Activated CD8-positive, alpha-beta memory T cell treated with anti-CD3 and anti-CD28 coated beads for 4 hours (primary cell): ENCODE measurements at places on chromosomes 16 and 17.

DNA sequence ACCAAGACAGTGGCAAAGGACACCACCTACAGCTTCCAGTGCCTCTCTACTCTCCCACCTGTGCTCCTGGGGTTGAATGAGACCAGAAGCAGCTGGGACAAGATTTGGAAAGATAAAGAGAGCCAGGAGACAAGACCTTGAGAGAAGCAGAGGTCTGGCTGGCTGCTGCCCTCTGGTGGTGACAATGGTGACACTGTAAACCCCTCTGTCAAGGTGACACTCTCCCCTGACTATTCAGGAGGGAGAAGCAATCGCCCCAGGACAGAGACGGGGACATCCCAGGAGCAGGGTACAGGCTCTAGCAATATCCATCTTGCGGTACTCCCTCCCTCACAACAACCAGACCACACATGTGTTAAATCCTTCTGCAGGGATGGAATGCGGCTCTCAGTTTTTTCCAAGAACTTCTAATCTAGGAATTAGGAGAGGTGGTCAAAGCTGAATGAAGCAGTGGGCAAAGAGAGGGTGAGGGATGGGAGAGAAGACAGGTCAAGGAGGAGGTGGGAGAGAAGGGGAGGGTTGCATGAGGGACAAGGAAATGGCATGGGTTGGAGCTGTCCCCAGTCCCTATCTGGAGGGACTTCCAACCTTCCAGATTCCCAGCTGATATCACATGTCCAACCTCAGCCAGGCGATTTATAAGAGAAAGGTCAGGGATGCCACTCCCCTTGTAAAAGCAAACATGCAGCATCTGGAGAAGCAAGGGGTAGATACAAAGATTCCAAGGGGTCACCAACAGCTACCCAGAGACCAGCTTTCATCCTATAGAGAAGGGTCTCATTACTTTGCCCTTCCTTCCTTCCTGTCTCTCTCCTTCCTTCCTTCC lies 2.9 kb downstream of the PHOSPHO1 start:
- DNase-seq = peak; percentile 71

DNA sequence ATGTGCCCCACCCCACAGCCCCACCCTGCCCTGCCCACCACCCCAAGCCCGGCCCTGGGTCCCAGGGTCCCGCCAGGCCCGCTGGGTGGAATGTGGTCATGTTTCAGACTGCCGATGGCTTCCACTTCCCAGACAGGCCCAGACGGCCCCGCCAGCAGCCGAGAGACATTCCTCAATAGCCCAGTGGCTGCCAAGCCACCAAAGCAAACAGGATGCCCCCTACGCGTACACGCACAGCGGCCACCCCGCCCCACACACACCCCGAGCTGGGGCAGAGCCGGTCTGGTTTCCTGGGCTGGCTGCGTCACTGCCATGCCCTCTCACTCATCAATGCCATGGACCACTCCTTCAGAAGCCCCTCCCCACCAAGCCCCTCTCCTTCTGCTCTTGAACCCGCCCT lies 1.2 kb upstream of the KRT17 start:
- no peak for DNase-seq

DNA sequence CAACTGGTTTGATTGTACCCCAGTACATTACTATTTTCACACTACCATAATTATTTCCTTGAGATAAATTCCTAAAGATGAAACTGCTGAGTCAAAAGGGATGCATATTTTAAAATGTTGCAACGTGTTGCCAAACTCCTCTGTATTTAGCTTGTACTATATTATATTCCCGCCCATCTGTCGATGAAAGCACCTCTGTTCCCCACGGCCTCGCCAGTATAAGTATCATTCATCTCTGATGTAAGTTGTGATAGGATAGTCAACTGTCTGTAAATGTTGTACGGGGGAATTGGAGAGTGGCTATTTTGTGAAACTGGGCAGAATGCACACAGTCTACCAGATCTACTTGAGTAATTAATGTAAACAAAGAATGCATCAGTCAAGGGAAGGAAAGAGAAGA lies 47.7 kb upstream of the TNRC6A start:
- no peak for DNase-seq

- no peak for DNase-seq
Observed at GRCh38 chr17:51147650-51148049, 5.7 kb upstream of the NME1 start.

DNA sequence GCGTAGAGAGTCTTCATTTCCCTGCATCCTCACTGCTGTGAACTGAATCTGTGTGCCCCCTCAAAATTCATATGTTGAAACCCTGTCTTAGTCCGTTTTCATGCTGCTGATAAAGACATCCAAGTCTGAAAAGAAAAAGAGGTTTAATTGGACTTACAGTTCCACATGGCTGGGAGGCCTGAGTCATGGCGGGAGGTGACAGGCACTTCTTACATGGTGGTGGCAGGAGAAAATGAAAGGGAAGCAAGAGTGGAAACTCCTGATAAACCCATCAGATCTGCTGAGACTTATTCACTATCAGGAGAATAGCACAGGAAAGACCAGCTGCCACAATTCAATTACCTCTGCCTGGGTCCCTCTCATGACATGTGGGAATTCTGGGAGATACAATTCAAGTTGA lies 3.1 kb upstream of the CCDC42 start:
- DNase-seq = no peak

- no peak for DNase-seq
Observed at GRCh38 chr17:79600681-79601131, 10.1 kb downstream of the RBFOX3 start.

GRCh38 chr16:75264457-75264998 lies 13.1 kb upstream of the BCAR1 start:
- DNase-seq = no peak

DNA sequence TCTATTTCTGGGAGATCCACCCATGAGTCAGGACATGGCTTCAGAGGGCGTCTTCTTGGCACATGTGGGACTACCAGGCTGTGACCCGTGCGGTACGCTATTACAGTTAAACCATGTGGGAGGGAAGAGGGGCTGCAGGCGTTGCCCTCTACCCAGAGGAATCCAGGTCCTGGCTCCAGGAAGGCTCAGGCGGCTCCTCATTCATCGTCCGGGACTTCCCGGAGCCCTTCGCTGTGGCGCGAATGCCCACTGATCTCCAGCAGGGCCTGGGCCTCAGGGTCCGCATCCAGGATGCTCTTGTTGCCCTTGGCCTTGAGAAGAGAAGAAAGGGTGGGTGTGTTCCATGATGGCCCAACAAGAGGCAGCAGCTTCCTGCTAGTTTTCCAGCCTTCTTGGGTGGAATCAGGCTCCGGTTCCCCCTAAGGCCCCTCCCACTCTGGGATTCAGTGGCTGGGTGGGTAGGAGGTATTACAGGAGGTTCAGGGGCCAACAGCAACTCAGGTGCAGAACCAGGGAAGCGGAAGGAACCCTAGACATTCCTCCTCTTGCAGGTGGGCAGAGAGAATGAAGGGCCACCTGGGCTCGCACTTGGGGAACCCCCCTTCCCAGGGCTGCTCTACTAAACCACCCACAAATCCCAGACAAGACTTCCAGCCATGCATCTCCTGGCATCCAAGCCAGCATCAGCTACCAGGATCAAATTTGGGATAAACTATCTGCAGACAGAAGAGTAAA lies 24.6 kb downstream of the MEAK7 start:
- no peak for DNase-seq

- no peak for DNase-seq
Observed at GRCh38 chr16:20410121-20410723, 888 bp downstream of the ACSM5 start.

GRCh38 chr17:35546487-35546886 lies 9.0 kb upstream of the SLFN12L start:
- DNase-seq = no peak

GRCh38 chr17:1203111-1203966 lies 23.6 kb upstream of the ABR start:
- peak; percentile 30 for DNase-seq

DNA sequence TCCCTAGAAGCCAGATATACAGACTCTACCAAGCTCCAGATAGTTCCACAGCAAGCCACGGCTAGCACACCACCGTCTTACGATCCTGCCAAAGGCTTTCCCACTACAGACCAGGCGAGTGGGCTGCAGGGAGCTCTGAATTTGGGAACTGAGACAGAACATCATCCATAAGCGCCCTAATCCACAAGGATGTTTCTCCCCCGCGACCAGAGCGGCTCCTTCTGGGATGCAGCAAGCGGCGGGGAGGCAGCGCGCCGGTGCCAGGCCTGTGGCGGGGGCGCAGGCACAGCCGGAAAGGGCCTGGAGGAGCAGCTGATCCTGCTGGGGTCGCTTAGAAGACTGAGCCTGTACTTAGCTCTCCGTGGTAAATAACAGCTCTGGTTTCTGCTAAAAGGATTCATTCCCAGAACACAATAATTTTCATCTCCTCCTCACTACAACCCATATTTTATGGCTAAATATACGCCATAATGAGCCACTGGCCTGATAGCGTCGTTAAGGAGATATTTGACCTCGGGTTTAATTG lies 16.2 kb upstream of the FOXF1 start:
- no peak for DNase-seq

GRCh38 chr17:42311240-42312034 lies 23.1 kb downstream of the STAT5A start:
- DNase-seq = no peak

- no peak for DNase-seq
Observed at GRCh38 chr17:48499248-48499647, 31.6 kb downstream of the HOXB1 start.

GRCh38 chr16:13923703-13924298 lies 3.8 kb downstream of the ERCC4 start:
- DNase-seq = no peak

GRCh38 chr16:57592591-57593003 lies 35.8 kb upstream of the ADGRG1 start:
- DNase-seq = peak; percentile 46

- no peak for DNase-seq
Observed at GRCh38 chr16:25868106-25868505, 176.3 kb downstream of the HS3ST4 start.

DNA sequence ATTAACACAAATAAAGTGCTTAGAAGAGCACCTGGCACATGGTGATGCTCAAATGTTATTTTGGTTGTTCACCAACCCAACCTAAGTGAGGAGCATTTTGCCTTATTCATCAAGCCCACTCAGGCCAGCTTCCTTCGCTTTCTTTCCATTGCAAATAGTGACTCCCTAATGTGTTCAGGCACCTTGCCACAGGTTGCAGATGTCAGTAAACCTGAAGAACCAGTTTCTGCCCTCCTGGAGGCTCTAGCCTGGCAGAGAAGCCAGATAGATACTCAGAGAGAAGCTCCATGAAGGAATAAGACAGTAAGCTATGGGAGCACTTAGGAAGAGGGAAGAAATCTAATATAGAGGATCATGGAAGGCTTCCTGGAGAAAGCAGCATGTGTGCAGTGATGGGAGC lies 23.9 kb downstream of the GPR139 start:
- no peak for DNase-seq

DNA sequence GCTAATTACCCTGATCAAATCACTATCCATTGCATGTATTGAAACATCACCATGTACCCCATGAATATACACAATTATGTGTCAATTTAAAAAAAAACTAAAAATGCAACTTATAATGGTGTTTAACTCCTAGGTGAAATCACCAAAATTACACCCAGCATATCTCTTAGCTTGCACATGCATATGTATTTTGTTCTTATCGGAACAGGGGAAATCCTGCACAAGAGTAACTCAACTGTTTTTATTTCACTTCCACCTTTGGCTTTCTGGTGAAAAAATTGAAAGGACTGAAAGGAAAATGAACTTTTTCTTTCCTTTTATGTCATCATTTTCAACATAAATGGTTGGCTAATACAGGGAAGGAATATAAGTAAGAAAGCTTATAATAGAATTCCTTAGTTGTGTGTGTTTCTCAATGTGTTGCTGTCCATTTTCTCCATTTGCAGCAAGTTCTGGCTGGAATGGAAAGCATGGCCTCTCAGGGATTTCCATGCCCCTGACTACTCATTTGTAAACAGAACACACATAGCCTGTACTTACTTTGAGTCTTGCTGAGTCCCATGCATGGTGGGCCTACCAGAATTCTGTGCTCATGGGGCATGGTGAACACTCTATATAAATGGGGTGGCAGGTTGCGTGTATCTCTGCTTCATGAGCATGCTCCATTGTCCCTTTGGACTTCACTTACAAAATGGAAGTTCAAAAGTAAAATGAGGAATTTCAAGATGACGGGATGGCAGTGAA lies 462.0 kb downstream of the HS3ST3B1 start:
- DNase-seq = no peak

- no peak for DNase-seq
Observed at GRCh38 chr16:88477631-88478519, 24.8 kb downstream of the ZFPM1 start.

DNA sequence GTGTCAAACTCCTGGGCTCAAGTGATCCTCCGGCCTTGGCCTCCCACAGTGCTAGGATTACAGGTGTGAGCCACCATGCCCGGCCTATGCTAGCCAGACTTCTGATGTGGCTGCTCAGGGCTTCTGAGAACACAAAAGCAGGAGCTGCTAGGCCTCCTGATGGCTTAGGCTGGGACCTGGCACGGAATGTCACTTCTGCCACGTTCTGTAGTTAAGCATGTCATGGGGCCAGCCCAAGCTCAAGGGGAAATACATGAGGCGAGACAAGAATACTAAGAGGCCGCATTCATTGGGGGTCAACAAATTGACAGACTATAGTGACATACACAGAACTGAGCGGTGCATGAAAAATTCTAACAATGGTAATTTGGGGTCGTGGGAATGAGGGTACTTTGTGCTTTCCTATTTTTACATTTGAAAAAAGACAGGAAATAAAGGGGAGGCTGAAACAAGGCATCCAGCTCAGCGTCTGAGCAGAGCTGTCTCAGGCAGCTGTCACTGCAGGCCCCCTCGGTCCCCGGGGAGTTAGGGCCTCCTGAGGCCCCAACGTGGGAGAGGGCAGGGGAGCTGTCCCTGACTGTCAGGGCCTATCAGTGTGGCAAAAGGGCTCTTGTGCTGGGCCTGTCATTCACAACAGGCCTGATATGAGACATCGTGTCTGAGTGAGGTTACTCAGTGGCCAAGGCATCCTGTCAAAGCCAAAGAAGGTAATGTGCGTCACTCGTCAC lies 26.4 kb downstream of the CFAP20 start:
- no peak for DNase-seq

GRCh38 chr17:69122065-69122464 lies 19.6 kb downstream of the ABCA6 start:
- no peak for DNase-seq

DNA sequence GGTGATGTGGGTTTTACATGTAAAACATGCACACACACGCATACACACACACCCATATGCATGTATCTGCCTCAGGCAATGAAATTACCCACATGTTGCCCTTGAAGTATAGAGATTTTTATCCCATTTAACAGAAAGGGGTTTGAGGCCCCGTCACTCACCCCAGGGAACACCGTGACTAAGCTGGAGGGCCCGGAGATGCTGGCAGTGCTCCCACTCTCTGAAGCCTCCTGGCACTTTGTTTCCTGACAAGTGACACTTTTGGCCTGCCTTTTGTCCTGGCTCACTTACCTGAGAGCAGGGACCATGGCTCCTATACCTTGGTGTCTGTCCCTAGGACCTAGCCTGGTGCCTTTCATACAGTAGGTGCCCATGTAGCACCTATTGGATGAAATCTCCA lies 50.0 kb upstream of the TNRC6C start:
- no peak for DNase-seq

GRCh38 chr17:58252141-58252540 lies 13.8 kb downstream of the LPO start:
- DNase-seq = no peak

GRCh38 chr17:38898291-38898679 lies 27.1 kb upstream of the LASP1NB start:
- DNase-seq = no peak
